ENCODE measurements at places on chromosomes 2 and 18. TPM values are rescaled to one million over a fixed set of nuclear protein-coding genes. Genes with fewer than 3 reads are reported as not detected.

DNA sequence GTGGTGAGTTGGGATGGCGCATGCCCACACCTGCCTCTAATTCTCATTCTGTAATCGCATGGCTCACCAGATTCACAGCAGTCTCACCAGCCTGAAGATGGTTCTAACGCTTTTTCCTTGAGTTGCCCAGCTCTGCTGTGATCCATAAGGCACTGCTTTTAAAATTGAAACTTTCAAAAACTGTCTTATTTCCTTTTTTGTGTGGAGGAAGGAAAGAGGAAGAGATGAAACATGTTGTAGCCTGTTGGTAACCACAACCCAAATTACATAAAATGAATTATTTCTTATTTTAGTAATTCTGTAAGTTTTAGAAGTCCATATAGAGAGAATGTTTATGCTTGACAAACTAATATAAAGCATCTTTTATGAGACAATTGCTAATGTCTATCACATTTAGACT is 165.4 kb downstream of the RBM43 start:
- DNase-seq: no peak

DNA sequence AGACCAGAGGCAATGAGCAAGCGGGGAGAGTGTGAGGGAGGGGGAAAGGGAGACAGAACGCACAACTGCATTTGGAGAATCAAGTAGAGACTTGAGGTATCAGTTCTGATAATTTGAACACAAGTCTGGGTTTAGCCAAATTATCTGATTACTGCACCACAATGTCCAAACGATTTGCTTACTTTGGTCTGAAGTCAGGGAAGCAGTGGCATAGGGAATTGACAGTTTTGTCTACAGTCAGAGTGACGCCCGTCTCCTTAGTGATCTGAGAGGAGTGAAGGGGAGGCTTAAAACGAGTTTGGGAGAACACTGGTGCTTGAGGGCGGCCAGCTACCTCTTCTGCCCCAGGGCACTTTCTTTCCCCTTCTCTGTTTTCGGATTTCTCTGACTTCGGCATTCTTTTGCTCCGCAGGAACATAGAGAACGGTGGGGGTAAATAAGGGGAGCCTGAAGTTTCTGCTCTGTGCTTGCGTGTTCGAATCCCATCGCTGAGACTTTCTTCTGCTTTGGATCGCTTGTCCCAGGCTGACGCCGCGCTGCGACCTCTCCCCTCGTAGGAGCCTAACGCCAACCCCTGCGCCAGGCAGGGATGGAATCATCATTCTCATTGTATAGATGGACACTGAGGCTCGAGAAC is 2.9 kb upstream of the DLX2 start:
- DNase-seq: no peak

GRCh38 chr2:126406267-126406666 is 249.7 kb upstream of the GYPC start:
- DNase-seq: no peak

GRCh38 chr2:199488772-199489400 is 31.1 kb upstream of the SATB2 start:
- DNase-seq: no peak

DNA sequence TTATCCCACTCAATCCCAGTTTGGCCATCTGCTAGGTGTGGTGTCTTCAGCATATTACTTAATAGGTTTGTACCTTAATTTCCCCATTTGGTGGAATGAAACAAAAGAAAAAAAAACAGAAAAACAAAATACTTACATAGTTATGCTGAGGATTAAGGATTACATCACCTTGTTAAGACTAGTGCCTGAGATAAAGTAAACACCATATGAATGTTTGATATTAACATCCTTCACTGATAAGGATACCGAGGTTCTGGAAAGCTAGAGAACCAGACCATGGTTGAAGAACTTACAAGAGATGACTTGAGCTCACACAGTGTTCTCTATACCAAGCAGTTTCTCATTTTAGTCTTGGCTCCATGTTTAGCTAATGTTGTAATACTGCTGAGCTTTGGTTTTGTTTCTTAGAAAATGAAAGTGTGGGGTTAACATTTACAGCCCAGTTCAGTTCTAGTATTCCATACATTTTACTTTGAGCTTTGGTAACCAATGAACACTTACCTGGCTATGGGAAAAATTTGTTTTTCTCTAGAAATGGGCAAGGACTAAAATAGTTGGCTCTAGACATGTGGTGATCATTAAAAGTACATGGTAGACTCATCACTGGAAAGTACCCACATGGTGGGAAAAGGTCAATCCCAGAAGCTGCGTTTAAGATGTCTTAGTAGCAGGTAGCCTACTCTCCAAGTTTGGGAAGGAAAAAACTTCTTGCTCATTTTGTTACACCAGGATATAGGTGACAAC is 5.8 kb upstream of the GPD2 start:
- no peak for DNase-seq

DNA sequence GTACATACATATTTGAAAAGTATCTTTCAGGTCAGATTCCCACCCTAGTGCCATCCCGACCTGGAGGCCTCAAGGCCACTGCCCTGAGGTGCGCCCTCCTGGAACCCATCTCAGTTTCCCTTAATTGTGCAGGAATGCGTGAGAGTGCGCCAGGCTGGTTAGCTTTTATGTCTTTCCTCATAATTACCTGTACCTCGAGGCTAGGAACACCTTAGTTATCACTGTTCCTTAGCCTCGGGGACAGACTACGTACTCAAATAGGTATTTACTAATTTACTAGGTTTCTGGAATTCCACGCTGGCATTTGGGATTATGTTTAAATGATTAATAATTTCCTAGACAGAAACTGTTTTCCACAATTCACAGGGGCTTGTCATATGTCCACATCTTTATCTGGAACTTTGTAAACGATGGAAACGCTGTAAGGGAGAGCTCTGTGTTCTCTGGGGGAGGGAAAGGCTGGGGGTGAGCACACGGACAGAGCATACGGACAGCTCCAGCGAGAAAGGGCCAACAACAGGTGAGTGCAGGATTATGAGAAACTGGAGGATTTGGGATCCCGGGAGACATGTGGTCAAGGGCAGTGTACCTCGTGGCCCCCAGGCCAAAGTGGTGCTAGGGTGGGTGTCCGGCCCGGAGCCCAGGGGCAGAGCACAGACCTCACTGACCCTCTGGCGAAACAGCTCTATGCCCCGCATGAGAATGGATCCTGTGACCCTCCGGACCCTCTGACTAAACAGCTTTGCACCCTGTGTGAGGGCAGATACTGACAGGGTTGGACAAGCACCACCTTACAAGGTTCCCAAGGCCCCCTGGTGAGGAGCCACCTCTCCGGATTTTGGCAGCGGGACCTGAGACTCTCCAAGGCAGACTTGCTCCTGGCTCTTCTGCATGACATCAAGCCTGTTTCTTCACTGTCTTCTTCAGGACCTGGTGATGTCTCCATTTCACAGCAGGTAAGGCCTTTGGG is 102.0 kb upstream of the PXDN start:
- no peak for DNase-seq

- no peak for DNase-seq
Measured at GRCh38 chr2:166637051-166637450, 143.0 kb upstream of the SCN7A start.

ALS2 gene
- total RNA-seq: 34.5 TPM

DNA sequence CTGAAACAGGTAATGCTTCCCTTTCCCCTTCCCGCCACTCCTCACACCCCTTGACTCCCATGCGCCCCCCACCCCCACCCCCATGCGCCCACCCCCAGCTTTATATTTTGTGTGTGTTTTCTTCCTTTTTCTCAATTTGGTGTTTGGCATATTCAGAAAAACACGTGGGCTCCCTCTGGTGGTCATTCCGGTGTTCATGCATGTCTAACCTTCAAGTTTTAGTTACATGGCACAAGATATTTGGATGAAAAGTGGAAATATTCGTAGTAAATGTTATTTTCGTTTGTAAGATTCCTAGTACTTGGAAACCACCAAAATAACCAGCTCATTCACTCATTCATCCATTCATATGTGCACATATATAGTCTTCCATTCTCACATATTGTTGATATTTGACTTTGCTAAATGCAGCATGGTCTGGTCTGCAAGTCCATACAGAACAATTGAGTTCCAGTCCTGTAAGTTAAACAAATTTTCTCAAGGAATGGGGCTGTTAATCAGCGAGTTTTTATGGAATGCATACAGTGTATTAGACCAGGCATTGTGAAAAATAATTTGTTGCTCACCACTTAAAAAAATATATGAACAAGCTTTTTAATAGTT is 143.6 kb upstream of the MAP3K20 start:
- no peak for DNase-seq

- DNase-seq: no peak
Measured at GRCh38 chr18:9643549-9643948, 29.2 kb upstream of the PPP4R1 start.

GRCh38 chr2:36530983-36531354 is 67.0 kb downstream of the FEZ2 start:
- no peak for DNase-seq

BUB1 gene
- total RNA-seq: 0.87 TPM

LTBP1 gene
- 90.4 TPM for total RNA-seq

DNA sequence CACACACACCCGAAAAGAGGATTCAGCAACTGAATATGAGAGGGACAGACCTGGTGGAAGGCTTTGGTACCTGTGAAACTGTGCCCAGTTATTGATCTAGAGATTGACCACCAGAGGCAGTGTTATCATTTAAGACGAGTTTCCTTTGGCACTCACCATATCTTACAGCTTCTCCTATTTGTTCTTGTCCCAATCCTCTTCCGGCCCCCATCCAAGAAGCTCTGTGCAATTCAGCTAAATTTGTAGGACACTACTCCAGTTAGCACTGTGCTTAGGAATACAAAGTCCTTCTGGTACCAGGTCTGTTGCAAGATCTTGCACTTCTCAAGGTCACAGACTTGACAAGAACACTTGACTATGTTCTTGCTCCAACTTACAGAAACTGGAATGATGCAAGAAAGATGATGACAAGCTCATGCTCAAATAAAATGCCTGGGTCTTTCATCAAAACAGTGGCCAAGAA is 177.7 kb downstream of the TMEM247 start:
- no peak for DNase-seq

GRCh38 chr18:54777118-54777791 is 51.0 kb upstream of the RAB27B start:
- DNase-seq: no peak

DQX1 gene
- total RNA-seq: not detected

GPC1 gene
- 182 TPM for total RNA-seq

CFC1B gene
- not detected for total RNA-seq

EPAS1 gene
- 205 TPM for total RNA-seq

GRCh38 chr2:45483997-45484396 is 127.1 kb downstream of the SRBD1 start:
- DNase-seq: no peak

- no peak for DNase-seq
Measured at GRCh38 chr2:24820175-24820513, 26.9 kb downstream of the CENPO start.

- no peak for DNase-seq
Measured at GRCh38 chr2:100259106-100259505, 63.2 kb downstream of the LONRF2 start.

DNA sequence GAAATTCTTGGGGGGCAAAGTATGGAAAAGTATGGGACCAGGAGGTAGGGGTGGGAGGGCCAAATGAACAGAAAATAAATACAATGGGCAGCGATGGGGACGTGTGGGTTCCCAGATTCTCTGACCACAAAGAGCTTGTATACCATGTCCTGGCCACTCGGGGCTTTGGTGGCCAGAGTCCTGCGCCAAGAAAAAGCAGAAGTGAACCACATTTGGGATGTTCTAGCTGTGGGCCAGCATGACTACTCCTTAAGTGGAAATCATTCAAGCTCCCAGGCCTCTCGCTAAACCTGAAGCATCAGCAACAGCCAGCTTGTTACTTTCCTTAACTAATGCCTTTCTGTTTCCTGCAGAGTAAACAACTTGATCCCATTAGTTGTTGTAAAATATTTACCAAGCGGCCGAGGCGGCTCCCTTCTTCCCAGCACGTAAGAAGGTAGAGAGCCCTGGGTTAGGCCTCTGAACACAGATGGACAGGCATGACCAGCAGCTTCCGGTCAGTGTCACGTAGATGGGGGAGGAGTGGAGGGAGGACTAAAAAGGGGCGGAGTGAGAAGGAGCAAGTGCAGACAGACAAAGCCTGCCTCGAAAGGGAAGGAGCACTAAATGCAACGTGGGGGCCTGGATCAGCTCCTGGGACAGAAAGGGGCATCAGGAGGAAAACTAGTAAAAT is 88.2 kb downstream of the GALNT14 start:
- DNase-seq: no peak

- DNase-seq: no peak
Measured at GRCh38 chr18:62118328-62118727, 68.5 kb downstream of the PIGN start.

- DNase-seq: no peak
Measured at GRCh38 chr2:215961981-215962380, 51.4 kb downstream of the MREG start.

- DNase-seq: no peak
Measured at GRCh38 chr2:66938471-66938967, 458.6 kb upstream of the ETAA1 start.

DNA sequence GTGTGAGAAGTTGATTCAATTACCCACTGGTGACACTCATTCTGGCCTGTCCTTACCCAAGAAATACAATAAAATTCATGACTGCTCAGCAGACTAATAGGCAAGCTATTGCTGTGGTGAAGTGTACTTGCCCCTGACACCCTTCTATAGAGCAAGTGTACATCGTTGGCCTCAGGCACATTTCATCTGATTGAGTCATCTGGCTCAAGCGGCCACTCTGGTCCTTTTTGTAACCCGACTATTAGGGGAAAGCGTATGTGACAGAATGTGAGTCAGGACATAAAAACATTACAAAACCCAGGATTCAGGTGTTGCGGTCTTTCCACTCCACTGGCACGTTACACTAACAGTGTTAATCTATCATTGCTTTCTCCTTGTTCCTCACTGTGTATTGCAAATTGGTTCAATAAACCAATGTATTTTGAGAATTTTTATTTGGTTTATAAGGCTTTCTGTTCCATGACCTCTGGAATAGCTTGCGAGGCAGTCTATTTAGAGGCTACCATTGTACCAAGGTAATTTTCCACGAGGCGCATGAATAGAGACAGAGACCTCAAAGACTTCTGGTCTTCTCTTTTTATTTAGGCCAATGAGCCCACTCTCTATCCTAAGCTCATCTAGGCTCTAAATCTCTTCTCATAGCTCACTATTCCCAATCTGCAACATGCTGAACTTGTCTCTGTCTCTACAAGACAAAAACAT is 10.2 kb upstream of the TTC32 start:
- DNase-seq: no peak

- no peak for DNase-seq
Measured at GRCh38 chr2:234955971-234956509, 4.2 kb downstream of the SH3BP4 start.

DNA sequence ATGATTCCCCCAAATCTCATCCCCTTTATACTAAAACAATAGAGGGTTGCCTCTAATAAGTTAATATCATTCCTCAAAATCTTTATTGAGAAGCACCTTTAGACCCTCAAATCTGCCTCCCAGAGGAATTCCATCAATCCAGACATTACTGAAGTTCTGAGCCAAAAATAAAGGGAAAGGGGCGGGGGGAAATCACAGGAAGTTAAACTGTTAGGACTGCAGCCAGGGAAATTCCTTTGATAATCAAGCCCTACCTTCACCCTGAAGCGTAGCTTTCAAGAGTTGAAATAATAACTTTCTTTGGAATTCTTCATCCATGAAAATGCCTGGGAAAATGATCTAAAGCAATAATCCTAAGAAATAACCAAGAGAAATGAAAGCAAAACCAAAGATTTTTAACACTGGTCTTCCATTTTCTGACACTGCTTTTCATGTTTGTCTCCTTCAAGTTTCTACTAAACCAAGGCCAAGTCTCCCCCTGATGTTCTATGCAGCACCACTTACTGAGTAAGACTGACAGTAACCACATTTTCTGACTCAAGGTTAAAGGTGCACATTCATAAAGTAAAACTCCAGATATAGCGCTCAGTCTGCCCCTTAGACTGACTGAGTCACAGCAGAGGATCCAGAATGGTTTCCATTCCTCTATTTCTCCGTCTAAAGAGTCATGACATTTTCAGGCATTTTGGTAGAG is 78.2 kb downstream of the TCF4 start:
- no peak for DNase-seq

All from Right ventricle myocardium inferior (tissue), 1 donor.